Colonic mucosa (tissue), 4 donors: ENCODE measurements at places on chromosomes 11 and 22.

- DNase-seq = no peak
Measured at GRCh38 chr11:44973632-44974401, 23.1 kb upstream of the TP53I11 start.

- peak; percentile 16 for DNase-seq
Measured at GRCh38 chr11:2512431-2513407, 67.9 kb downstream of the KCNQ1 start.

DNA sequence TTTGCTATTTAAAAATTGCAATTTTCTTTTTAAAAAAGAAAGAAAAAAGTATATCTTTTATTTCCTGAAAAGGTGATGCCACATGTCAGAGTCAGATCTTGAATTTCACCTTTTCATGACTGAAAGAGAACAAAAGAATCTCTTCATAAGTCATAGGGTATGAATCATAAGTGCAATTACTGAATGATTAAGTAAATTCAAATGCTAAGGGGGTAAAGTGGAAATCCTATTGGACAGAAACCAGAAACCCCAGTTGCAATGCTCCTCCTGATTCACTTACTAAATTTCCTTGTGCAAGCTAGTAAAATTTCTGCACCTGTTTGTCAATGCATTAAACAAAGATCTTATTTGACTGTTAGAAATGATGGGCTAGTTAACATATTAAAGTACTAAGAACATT, 8.2 kb upstream of the PRRG4 start:
- DNase-seq = no peak

DNA sequence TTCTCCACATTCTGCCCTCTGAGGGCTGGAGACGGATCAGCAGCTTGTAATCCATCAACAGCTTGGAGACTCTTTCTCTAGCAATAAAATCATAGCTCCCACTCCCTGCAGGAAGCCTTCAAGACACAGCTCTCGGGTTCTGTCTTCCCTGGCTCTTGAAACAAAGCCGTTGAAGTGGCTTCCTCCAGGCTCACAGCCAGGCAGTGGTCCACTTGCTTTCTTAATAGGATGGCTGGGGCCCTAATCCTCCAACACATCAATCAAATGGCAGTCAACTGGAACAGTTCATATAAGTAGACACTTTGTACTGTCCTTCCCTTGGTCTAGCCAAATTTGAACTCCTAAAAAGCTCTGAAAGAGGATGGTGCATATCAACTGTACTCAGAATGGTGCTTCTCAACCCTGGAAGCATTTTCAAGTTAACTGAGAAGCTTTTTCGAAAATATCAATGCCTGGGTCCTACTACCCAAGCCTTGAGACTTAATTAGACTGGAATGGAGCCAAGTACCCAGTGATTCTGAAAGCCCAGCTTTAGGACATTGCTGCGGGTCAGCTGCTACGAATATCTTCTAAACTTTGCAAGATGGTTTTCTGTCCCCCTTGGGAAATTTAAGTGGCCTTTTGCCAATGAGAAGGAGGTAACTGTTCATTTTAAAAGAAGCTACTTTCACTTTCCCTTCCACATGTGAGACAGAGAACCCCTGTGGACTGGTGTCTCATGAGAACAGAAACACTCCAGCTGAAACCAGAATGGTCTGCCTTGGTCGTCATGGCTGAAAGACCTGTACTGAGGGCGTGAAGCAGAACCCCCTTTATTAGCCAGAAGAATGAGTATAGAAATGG, 74.7 kb downstream of the SC5D start:
- DNase-seq = no peak

DNA sequence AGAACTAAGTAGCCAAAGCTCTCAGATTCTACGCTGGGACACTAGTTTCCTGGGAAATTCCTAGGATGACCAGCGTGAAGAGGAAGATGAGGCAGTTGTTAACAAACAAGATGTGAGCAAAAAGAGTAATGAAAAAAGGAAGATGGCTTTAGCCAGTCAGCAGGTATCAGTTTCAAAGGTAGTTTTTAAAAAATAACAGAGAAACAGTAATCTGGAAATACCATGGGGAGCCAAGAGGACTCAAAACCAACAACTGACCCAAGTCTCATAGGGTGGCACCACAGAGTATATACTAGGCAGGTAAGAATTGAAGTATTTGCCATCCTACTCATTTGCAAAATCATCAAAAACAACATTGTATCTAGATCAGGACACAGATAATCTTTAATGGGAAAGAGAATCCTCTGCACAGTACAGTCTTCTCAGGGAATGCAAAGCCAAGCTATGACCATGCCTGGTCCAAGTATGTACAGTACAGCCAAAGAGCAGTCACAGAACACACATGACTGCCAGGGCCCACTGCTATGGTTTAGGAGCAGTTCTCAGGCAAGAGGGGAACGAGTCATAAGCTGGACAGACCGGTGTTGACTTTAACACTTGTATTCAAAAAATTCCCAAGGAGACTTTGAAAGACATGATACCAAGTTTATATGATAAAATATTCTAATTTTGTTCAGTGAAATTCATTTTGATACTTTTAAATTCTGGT, 20.6 kb downstream of the MSANTD4 start:
- DNase-seq = no peak

GRCh38 chr22:33577862-33578411, 342.3 kb downstream of the LARGE1 start:
- DNase-seq = no peak

DNA sequence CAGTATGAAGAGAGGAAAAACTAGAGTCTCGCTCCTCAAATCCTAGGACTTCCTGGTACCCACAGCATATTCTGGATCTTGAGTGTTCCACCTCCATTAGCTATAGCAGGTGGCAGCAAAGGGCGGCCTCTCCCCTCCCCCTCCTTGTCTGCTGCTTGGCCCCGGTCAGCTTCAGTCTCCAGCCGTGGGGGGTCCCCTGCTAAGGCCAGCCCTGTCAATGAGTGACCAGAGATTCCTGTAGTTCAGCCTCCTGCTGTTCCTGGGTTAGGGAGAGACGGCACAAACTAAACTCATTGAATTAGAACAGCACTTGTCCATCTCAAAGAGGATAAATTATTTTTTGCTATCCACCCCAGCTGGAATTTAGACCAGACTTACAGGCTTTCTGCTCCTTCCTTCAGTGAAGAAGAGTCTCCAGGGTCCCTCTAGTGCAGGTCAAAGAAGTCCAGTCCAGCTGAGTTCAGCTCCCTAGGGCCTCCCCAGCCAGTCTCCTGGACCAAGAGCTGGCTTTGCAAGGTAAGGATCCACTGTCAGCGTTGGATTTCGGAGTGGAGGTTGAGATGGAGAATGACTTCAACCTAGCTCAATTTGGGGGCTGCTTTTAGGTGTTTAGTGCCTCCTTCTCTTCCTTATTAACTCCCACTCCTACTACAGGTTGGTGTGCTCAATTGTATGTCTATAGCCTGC, 1.1 kb upstream of the PHLDB1 start:
- no peak for DNase-seq

DNA sequence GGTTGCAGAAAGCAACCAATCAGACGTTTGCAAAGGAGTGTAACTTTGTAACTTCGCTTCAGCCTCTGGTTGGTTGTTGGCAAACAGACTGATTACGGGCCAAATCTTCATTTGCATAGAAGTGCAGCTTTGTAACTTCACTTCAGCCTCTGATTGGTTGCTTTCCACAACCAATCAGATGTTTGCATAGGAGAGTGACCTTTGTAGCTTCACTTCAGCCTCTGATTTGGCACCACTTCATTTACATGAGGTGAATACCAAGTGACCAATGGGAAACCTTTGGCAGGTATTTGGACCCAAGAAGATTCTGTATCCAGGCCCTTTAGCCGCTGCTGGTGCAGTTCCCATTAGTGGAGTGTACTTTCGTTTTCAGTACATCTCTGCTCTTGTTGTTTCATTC, 16.0 kb downstream of the USP47 start:
- DNase-seq = no peak

- DNase-seq = no peak
Measured at GRCh38 chr11:74683941-74684481, 47.2 kb downstream of the CHRDL2 start.

- DNase-seq = peak; percentile 72
Measured at GRCh38 chr22:28443526-28443876, 236.1 kb downstream of the TTC28 start.

GRCh38 chr11:117725048-117725734, 71.8 kb downstream of the DSCAML1 start:
- DNase-seq = no peak
